ENCODE measurements at places on chromosomes 12 and 14.

DNA sequence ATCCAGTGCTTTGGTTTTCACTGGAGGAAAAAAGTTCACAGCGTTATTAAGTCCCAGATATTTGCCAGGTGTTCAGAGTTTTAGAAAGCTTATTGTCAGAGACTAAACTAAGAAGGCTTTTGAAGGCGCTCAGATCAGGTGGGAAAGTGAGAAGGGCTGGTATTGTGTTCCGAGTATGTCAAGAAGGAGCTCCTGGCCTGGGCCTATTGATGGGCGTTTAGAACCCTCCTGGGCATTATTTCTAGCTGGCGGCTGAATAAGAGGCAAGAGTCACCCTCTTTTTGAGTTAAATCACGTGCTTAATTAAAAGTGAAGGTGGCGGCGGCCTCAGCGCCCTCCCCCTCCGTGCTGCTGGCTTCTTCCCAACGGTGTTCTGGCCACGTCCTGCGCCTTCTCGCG is 20.9 kb upstream of the GNS start:
- no peak for DNase-seq

- no peak for DNase-seq
Measured at GRCh38 chr12:46478123-46478522, 105.5 kb upstream of the SLC38A2 start.

DNA sequence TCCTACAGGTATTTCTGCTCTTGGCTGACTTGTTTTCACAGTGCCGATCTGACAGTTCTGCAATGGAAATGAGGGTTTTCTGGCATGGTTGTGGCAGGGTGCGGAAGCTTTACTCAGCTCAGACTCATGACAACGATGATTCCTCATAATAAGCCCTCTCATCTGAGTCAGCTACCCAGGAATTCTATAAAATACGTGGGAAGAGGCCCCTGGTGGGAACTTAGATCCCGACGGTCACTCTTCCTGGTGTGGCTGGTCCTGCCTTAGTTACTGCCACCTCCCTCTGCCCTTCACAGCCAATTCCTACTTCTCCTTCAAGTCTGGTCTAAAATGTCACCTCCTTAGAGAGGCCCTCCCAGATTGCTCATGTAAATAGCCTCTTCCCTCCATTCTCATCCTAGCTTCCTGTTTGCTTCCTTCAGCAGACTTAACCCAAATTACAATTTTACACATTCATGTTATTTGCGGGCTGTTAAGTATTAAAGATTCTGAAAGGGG is 104.2 kb upstream of the MAP1LC3B2 start:
- DNase-seq: peak; percentile 94

DNA sequence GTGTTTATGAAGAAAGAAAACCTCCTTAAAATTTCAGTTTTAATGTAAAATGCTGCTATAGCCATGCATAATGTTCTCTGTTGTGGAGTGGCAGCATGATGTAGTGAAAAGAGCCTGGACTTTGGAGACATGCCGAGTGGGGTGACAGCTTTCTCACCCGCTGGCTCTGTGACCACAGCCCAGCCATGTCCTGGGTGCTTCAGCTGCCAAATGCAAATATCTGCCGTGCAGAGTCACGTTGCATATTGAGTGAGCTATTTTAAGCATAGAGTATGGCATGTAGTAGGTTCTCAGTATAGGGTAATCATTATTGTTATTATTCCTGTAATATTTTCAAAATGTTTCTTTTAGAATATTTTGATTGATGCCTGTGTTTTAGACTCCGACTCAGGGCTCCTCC is 15.5 kb upstream of the TCTN2 start:
- DNase-seq: no peak

DNA sequence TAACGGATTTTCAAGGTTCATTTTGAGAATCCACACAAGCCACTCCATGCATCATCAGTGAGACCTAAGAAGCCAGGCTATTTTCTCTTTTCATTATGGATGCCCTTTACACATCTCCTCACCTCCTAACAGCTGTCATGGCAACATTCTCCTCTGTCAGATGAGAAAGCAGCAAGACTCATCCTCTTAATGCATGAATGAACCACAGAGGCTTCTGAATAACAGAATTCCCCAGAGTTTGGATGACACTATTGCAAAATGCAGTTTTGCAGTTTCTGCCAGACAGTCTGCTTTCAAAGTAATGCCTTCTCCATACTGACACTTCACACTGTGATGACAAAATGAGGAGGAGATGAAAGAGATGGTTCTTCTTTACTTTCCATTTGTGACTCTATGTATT is 286.7 kb upstream of the GRIP1 start:
- DNase-seq: no peak

GRCh38 chr14:63418020-63418419 is 99.3 kb upstream of the GPHB5 start:
- no peak for DNase-seq

DNA sequence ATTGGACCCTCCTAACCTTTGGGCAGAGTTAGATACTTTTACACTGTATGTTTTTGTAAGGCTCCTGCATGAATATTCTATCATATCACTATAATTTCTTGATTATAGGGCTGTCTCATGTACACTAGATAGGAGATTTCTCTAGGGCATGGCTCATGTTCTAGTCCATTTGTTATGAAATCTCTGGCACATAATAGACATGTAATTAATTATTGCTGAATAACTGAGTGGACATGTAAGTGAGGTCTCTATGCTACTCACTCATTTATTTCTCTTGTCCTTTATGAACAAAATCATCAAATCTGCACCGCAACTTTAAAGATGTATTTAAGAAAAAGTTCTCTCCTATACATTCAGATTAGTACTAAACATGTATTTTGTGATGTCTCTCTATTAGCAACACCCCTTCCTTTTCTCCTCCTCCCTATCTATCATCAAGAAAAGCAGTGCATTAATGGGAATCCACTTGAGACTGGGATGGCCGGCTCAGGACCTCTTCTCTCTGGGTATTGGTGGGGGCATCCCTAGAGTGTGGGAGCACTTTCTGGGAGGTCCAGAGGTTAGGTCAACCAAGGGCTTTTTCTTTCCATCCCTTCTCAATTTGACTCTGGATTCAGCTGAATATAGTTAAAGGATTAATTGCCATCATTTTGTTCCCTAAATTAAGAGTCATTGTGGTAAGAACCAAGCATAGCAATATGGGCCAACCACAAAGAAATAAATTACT is 168.0 kb upstream of the HMGA2 start:
- peak; percentile 43 for DNase-seq

- DNase-seq: peak; percentile 93
Measured at GRCh38 chr12:26630546-26631027, 202.4 kb downstream of the ITPR2 start.

GRCh38 chr12:6635375-6635855 is 344 bp downstream of the LPAR5 start:
- DNase-seq: no peak

DNA sequence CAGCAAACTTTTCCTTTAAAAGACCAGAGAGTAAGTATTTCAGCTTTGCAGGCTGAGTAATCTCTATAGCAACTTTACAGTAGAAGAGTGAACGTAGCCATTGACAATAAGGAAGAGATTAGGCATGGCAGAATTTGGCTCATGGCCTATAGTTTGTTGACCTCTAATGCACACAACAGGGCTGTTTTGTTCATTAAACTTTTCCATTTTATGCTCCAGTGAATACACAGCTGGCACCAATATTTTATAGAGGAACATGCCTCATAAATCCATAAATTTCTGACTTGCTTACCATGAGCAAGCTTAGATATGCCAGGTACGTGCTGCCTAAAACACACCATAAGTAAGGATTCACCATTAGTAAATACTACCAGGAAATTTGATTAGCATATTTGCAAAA is 609.0 kb upstream of the STXBP6 start:
- DNase-seq: no peak

DNA sequence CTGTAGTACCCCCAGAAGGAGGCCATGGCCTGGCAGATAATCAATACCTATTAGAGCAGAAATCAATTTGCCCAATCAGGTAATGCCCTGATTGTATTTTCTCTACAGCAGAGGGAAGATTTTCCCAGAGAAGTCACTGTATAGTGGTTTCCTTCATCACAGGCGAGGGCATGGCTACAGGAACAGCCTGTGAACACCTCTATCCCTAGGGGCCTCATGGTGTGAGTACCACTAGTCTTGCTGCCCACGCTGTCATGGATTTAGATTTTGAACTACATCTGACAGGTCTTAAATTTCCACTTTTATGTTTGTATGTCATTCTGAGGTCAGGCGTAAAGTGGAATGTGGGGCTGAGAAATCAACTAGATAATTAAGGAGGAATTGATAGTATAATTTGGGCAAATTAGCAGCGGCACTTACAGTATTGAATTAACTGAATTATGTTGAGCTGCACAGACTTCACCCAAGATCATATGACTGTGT is 42.4 kb upstream of the STXBP6 start:
- no peak for DNase-seq

DNA sequence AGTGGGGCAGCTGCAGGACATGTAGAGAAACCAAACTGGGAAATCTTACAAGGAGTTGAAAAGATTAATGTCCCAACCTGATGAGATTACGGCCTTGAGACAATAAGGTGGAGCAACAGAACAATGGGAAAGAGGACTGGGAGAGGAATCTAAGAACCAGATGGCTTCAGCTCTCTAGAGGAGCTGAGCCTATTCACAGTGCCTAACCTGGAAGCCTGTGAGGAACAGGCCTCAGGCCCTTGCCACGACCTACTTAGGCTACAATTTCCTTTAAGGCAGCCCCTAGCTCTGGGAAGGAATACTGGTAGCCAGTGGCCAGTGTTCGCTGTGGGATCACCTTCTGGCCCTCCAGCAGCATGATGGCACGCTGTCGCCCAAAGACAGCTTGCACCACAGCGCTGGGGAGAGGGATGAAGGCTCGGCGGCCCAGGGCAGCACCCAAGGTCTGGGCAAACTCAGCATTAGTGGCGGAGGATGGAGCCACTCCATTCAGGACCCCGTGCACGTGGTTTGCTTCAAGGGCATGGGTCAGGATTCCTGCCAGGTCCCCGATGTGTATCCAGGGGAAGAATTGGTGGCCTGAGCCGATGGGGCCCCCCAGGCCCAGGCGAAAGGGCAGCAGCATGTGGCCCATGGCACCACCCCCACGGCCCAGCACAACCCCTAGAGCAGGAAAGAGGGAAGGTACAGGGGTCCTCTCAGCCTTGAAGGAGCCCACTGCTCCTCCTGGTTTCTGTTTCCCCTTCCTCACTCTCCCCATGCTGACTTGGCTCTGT is 2.6 kb downstream of the SDR39U1 start:
- no peak for DNase-seq

DNA sequence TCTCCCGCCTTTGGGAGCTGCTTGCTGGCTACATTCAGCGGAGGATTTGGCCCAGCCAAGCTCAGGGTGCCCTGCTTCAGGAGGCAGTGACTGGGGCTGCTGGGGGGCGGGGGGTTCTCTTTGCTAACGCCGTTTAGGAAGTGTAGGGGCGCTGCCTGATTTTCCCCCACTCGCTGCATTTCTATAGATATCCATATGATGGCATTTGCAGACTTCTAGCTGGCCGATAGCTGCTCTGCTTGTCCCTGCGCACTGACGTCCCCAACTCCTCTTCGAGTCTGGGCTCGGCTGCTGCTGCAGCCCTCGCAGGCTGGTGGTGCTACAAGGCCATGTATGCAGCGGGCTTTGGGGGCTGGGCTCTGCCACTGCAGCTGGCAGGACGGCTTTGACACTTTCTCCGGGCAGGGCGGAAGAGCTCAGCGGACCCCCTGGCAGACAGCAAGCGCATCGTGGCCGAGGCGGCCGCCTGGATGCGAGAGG is 3.1 kb downstream of the LRFN5 start:
- peak; percentile 28 for DNase-seq

GRCh38 chr14:90342327-90342726 is 10.6 kb upstream of the NRDE2 start:
- no peak for DNase-seq

- DNase-seq: peak; percentile 41
Measured at GRCh38 chr14:79483477-79484388, 727.6 kb downstream of the DIO2 start.

DNA sequence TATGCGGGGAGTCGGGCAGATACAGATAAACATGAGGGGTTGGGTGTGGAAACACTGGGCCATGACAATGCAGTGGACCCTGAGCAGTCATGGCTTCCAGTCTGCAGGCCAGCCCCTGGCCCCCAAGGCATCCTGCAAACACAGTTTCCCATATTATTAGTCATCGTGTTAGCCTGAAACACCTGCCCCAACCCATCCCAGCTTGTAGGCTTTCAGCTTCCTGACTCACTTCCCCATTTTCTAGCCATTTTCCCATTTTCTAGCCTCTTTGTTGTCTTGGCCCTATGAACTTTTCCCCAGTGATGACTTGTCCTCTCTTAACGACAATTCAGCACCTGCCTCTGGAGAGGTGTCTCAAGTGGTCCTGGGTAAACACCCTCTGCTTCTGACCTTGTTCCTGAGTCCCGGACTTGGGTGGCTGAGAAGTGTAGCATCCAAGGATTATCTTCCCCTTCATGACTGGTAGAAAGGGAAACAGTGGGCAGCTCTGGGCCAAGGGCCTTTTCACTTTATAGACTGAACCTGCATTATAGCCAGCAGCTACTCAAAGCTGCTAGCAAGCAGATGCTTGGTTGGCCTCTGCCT is 4.3 kb upstream of the PGF start:
- DNase-seq: no peak

- DNase-seq: no peak
Measured at GRCh38 chr14:92925446-92925845, 2.5 kb downstream of the CHGA start.

- peak; percentile 29 for DNase-seq
Measured at GRCh38 chr12:9039397-9039977, 50.1 kb downstream of the KLRG1 start.

DNA sequence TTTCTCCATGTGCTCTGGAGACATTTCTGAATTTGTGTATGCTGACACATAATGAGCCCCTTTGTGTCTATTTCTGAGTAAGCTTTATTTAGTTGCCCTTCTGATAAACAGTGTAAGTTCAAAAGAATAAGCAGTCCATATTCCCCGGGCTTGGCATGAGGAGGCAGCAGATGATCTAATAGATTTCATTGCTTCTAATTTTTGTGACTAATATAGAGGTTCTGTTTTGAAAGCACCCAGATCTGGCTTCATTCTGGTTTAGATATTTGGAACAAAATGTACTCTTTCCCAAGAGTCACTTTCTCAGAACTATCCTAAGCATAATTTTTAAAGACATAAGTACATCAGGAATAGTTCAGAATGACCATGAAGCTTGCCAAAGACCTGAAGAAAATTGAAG is 290.9 kb downstream of the BTG1 start:
- peak; percentile 77 for DNase-seq

GRCh38 chr12:124542021-124542949 is 25.1 kb downstream of the NCOR2 start:
- no peak for DNase-seq

Measured in iris pigment epithelial cell (primary cell).